ENCODE measurements at places on chromosomes 4 and X.

DNA sequence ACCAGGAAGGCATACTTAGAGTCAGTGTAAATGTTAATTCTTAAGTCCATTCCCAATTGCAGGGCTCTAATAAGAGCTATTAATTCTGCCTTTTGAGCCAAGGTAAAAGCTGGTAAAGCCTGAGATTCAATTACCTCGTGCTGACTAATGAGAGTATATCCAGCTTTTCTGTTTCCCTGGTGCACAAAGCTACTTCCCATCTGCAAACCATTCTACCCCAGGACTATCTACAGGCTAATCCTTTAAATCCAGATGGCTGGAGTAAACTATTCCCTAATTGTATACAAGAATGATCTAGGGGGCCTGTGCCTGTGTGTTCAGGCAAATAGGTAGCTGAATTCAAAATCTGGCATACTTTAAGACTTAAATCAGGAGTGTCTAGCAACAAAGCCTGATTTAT is 365.0 kb downstream of the GPM6A start:
- no peak for DNase-seq

GRCh38 chr4:140373328-140374129 is at the start of gene SCOC:
SCOC (plus strand) TSS chr4:140373646; CDS start chr4:140379171, 5,525 bp downstream.
- peak; percentile 83 for DNase-seq

DNA sequence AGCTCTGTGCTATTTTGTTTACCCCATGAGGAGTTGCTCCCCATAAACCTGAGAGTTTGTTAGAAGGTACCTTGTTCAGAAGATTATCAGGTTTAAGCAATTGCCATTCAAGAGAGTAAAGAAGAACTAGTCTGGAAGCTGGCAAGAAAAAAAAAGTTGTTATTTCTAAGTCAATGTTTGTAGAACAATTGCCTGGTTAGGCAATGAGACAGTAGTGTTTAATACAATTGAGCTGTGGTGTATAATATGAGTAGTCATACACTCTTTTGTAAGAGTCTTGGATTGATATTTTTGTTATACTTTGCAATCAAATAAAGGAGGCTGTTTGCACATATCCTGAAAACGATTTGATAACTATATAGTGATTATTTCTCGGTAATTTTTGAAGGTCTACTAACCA is 44.7 kb downstream of the GALNT7 start:
- DNase-seq, result no peak

GRCh38 chr4:184168406-184169019 is 49.2 kb downstream of the ENPP6 start:
- DNase-seq, result no peak

GRCh38 chr4:74431113-74431826 is 13.7 kb upstream of the AREG start:
- DNase-seq, result no peak
